ENCODE measurements at places on chromosomes 1 and 21.
A peak's percentile ranks its signal among the peaks of the same experiment; 100 is the strongest.

DNA sequence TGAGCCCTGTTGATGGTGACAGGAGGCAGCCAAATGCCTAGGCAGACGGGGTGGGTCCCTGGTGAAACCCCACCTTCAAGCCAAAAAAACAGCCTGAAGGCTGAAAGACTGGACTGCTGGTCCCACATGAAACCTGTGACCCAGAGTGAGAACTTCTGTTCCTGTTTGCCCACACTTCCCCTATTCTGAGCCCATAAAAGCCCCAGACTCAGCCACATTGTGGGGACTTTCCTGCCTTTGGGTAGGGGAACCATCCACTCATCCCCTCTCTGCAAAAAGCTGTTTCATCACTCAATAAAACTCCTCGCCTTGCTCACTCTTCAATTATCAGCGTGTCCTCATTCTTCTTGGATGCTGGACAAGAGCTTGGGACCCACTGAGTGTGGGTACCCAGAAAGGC, 25.2 kb downstream of the HTR6 start:
- no peak for DNase-seq

DNA sequence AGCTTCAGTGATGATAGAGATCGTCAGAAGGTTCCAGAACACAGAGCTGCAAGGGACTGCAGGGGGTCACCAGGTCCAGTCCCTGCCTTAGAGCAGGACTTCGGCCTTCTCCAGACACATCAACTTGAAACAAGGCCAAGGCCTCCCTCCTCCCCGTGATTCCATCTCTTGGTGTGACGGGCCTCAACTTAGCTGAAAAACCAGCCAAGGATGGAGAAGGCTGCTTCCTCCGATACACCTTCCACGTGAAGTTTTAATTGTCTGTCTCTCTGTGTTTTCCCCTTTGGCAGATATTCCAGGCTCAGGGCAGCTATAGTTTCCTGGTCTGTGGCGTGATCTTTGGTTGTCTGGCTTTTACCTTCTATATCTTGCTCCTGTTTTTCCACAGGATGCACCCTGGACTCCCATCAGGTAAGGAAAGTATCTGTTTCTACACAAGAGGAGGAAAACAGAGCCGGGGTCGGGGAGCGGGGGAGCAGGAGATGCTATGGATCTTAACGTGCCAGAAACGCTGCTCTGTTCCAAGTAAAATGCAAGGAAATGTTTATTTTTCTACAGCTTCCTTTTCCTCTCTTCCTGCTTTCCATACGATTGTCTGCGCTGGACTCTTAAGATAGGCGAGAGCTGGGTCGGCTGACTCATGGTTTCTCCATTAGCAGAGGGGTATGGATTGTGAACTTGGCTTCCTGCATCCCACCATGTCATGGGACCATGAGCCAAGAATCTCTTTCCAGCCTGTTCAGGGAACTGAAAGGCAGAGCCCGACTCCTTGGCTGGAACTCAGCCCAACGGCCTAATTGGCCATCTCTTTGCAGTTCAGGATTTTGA, 32.8 kb downstream of the ELK4 start:
- DNase-seq: no peak

GRCh38 chr1:48061162-48062136, 64.3 kb upstream of the TRABD2B start:
- peak; percentile 40 for DNase-seq

GRCh38 chr1:172845371-172845770, 186.5 kb downstream of the FASLG start:
- no peak for DNase-seq

DNA sequence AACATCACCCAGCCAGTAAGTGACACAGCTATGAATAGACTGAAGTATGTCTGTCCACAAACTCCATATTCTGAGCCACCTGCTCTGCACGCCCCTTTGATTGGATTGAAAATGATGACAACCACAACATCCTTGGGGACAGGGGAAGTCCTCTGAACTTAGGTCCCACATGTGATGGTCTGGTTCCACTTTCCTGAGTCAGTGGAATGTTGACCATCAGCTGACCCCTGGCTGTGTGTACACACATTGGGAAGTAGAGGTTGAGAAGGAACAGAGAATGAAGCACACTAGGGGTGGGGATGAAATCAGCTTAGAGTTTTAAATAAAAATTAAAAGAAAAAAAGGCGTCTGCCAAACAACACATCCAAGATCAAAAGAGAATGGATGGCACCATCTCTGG, 8.0 kb upstream of the DISP3 start:
- no peak for DNase-seq

DNA sequence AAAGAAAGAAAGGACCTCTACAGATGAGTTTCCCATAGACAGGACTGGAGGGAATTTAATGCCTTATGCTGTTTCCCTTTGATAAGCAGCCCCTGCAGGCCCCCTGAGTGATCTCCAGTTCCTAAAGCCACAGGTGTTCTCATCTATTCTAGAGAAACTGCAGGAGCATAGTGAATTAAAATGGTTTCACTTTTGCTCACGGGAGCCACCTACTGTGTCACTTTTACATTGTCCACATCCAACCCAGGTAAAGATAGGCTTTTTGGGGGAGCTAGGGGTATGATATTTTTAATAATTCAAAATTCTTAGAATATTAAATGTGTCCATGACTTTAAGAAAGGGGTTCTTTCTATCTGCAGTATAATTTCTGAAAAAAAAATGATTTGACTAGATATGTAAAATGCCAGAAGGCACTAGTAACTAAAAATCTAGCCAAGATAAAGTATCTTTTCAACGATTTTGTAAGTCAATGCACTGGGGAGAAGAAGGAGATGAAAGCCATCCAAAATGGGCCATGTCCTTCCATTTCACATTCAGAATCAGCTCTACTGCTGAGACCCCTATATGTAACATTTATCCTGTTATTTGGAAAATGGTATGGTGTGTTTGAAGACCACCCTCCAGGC, 267.3 kb upstream of the DUSP10 start:
- peak; percentile 16 for DNase-seq

- DNase-seq: no peak
These were observed 6.5 kb downstream of the KIAA1614 start for GRCh38 chr1:180919183-180919700.

DNA sequence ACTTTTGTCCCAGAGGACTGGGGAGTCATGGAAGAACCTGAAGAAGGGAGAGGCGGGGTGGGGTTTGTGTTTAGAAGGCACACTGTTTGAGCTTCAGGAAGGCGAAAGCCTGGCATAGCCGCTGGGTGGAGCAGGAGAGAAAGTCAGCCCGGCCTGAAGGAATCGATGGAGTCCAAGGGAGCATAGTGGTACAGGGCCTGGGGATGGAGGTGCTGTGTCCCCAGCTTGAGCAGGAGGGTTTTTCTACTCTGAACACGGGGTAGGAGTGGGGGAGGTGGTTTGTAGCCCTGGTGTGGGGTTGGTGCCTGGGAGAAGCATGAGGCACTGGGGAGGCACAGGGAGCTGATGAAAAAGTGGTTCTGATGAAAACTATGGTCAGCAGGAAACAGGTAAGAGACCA, 4.7 kb upstream of the CCDC24 start:
- no peak for DNase-seq

DNA sequence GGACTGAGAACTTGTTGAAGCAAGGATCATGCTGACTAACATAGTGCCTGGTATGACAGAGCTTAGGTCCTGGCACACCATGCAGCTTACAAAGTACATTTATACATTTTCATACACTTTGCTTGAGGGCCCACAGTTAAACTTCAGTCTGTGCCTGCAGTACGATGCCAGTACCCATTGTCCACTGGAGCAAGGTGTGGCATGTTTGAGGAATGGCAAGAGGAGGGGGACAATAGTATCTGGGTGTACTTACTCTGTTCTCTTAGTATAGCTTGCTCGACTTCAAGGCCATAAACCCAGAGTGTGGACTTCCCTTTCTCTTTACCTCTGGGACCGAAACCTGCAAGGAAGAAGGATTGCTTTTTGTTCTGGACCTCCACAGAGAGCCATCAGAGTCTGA, 6.8 kb upstream of the YBX1 start:
- DNase-seq: no peak

DNA sequence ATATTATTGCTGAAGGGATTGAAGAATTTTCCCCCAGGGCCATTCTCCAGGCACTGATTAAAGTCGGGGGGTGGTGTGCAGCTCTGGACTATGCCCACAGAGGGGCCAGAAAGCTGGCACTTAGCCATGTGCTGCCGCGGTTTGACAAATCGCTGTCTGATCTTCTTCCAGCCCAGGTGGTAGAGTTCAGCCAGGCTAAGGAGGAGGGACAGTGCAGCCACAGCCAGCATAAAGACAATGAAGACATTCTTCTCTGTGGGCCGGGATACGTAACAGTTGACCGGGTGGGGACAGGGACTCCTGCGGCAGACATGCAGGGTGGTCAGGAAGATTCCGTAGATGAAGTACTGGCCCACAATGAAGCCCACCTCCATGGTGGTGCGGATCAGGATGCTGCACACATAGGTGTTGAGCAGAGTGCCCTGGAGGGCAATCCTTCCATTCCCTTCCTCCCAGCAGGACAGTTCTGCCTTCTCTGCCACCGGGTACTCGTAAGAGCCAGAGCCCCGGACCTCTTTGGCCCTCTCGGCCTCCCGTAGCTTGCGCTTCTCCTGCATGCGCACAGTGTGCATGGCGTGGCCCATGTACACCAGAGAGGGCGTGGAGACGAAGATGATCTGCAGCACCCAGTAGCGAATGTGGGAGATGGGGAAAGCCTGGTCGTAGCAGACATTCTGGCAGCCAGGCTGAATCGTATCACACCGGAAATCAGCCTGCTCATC, 1.9 kb downstream of the GJA5 start:
- peak; percentile 51 for DNase-seq

DNA sequence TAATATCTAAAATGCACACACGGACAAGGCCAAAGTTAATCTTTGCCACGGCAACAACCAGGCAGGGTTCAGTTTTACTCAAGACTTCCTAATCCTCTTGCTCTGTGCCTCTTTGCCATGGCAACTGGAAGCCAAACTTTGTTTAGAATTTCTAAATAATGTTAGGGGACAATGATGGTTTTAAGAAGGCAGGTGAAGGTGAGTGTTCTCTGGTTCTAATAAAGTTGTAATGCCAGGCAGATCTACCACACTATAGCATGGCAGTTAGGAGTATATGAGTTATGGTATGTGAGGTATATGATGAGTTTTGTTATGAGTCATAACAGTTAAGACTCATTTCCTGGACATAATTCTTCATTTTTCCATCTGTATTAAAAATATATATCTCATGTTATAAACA, 2.7 kb downstream of the PTPRC start:
- no peak for DNase-seq

DNA sequence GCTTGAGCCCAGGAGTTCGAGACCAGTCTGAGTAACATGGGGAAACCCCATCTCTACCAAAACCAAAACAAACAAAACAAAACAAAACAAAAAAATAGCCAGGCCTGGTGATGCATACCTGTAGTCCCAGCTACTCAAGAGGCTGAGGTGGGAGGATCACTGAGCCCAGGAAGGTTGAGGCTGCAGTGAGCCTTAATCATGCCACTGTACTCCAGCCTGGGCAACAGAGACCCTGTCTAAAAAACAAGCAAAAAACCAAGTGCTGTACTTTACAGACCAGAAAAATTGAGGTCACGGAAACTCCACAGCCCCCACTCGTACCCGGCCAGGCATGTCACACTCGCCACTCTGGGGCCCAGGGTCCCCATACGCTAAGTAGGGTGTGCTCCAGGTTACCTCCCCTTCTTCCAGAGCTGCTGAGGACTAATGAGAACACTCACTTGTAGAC, 22.9 kb downstream of the ATP2B4 start:
- no peak for DNase-seq

- no peak for DNase-seq
These were observed 11.0 kb downstream of the MTARC2 start for GRCh38 chr1:220759147-220759546.

DNA sequence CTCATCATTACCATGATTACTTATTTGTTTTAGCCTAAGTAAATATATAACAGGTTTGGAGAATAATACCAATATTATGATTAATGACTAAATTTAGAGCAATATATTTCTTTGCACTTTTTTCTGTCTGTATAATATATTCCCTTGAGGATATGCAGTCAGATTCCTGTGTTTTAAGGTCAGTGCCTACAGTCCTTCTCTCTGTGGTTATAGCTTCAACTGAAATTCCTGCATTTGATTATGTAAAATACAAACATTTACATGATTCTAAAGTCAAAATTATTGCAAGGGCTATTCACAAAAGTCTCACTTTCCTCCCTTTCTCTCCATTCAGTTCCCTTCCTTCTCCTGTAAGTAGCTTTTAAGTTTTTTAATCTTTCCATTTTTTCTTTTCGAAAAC, 142.9 kb upstream of the COL6A1 start:
- DNase-seq: no peak

- no peak for DNase-seq
These were observed 13.7 kb upstream of the GUCA2A start for GRCh38 chr1:42178249-42178648.

GRCh38 chr1:60298290-60298689, 224.7 kb upstream of the C1orf87 start:
- no peak for DNase-seq

DNA sequence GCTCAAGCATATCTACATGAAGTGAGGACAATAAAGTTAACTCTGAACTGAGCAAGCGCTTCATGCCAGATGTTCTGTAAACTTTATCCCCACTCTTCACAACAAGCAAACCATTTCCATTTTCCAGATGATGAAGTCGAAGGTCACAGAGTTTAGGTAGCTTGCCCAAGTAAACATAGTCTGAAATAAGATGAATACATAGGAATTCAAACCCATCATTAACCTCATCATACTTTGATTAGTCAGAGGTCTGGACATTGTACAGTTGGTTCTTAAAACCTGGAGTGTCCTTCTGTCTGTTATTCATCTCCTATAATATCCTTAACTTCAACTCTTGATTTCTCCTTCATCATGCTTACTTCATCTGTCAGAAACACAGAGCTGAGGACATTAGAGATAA, 180.3 kb upstream of the C8B start:
- DNase-seq: no peak

DNA sequence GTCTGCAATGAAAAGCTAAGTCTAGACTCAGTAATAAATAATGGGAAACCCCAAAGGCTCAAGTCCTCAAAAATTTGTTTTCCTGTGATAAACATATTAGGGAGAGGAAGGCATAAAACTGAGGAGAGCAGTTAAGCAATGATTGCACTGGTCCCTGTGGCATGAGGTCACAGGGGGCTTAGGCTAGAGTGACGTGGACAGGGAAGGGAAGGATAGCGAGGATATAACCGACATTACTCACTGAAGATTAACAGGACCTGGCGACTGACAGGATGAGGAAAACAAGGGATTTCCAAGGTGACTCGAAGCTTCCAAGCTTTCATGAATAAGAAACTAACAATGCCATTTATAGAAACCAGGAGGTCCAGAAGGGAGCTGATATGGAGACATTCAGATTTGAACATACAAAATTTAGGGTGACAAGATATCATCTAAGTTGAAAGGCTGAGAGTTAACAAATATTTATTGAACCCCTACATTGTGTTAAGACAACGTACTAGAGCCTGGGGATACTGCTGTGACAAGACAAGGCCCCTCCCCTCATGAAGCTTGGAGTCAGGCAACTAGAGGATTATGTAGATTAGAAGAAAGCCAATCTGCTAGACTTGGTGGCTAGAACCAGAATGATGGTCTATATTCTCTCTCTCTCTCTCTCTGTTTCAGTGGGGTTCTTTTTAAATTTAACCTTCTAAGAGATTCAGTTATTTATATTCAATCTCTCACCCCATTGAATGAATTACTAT, 33.2 kb upstream of the PKN2 start:
- DNase-seq: no peak

- no peak for DNase-seq
These were observed 393.2 kb upstream of the SPAG17 start for GRCh38 chr1:118578276-118578675.

GRCh38 chr1:3924825-3925220, 24.8 kb upstream of the C1orf174 start:
- DNase-seq: no peak

Measured in HepG2 (cell line).